CD4-positive, alpha-beta T cell (primary cell): ENCODE measurements at places on chromosomes 13 and 19. TPM values are rescaled to one million over a fixed set of nuclear protein-coding genes. Genes with fewer than 3 reads are reported as not detected.

LILRB2 gene
- 1.5 TPM for total RNA-seq

TPTE2 gene
- total RNA-seq, result not detected

- no peaks in the 10 kb centered on the region for H3K4me1 ChIP-seq
- H3K27me3 ChIP-seq, result peaks cover 41% of the 10 kb centered on the region
- no peaks in the 10 kb centered on the region for H3K36me3 ChIP-seq
- no peak overlapping the region for H3K4me3 ChIP-seq
These were observed 3.2 kb downstream of the PLK5 start for GRCh38 chr19:1526979-1527649.

- H3K27me3 ChIP-seq, result no peaks in the 10 kb centered on the region
- no peak overlapping the region for H3K4me3 ChIP-seq
- no peaks in the 10 kb centered on the region for H3K4me1 ChIP-seq
- no peak overlapping the region for H3K27ac ChIP-seq
These were observed 561.0 kb downstream of the TBC1D4 start for GRCh38 chr13:74920920-74921319.

DNA sequence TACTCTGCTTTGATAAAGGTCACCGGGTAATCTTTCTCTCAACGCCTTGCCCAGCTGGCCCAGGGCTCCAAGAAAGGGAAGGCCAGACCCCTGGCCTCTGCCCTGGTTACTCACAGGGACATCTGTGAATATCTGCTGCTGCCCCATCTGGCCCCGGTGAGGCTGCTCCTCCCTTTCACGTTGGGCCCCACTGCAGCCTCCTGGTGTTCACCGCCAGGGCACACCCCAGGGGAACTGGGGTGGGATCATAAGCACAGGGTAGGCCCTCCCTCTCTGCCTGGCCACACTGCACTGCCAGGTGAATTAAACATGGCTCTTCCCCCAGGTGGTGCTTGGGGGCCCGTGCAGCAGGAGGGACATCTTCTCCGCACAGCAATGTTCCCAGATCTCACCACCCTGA, 12.7 kb downstream of the LAIR1 start:
- peaks cover 32% of the 10 kb centered on the region for H3K36me3 ChIP-seq
- no peak overlapping the region for H3K27ac ChIP-seq
- no peaks in the 10 kb centered on the region for H3K4me1 ChIP-seq
- peaks cover under 1% of the 10 kb centered on the region for H3K27me3 ChIP-seq
- no peak for DNase-seq
- H3K4me3 ChIP-seq, result no peak overlapping the region

ITM2B gene
- 305 TPM for total RNA-seq

GRCh38 chr13:27666951-27667350, 45.3 kb downstream of the POLR1D start:
- H3K4me3 ChIP-seq, result no peak overlapping the region
- no peaks in the 10 kb centered on the region for H3K4me1 ChIP-seq
- DNase-seq, result no peak
- H3K27me3 ChIP-seq, result no peaks in the 10 kb centered on the region
- no peak overlapping the region for H3K27ac ChIP-seq

DNA sequence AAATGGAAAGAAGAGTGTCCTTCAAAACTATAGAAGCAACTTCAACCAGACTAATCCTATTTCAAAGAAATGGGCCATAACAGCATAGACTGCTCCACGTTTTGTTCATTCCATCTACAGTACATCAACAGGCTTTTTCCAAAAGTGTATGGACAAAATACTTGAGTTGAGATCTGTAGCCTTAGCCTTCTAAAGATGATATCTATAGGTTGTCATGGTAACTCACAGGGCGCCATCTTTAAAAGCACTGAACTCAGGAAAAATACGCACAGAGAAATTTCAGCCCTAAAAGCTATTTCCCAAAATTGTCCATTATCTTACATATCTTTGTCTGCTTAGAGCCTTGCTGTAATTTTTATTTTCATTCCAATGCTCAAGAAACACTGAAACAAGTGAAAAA, 439.4 kb upstream of the NBEA start:
- H3K36me3 ChIP-seq, result no peaks in the 10 kb centered on the region
- DNase-seq, result no peak
- H3K4me1 ChIP-seq, result no peaks in the 10 kb centered on the region

GRCh38 chr13:59562924-59563323, 600.8 kb downstream of the DIAPH3 start:
- H3K4me1 ChIP-seq, result no peaks in the 10 kb centered on the region
- no peak for DNase-seq
- no peaks in the 10 kb centered on the region for H3K36me3 ChIP-seq
- H3K27me3 ChIP-seq, result no peaks in the 10 kb centered on the region
- H3K27ac ChIP-seq, result no peak overlapping the region
- no peak overlapping the region for H3K4me3 ChIP-seq

GRCh38 chr19:46499692-46500091, 4.0 kb upstream of the PNMA8B start:
- H3K4me1 ChIP-seq, result peaks cover 12% of the 10 kb centered on the region
- peaks cover 10% of the 10 kb centered on the region for H3K27me3 ChIP-seq
- no peak for DNase-seq
- no peak overlapping the region for H3K4me3 ChIP-seq

- no peak for DNase-seq
- H3K27ac ChIP-seq, result no peak overlapping the region
- no peaks in the 10 kb centered on the region for H3K36me3 ChIP-seq
- no peak overlapping the region for H3K4me3 ChIP-seq
- no peaks in the 10 kb centered on the region for H3K27me3 ChIP-seq
These were observed 62.8 kb upstream of the ZNF599 start for GRCh38 chr19:34835631-34836351.

DNA sequence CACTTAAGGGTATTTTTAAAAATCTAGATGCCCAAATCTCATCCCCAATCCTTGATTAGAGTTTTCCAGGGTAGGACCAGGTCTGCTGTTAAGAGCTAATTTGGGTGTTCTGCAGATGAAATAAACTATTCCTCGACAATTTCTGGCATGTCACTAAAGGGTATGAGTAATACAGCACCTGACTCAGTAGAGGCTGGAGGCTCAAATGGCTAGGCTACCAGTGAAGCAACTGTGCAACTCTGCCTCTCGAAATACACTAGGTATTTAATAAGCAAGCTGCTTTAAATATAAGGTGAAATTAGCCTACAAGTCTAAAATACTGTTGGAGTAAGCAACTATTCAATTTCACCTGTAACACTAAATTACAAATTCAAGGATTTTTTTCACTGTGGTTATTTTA, 1.5 kb downstream of the RNF6 start:
- H3K27me3 ChIP-seq, result no peaks in the 10 kb centered on the region
- H3K36me3 ChIP-seq, result peaks cover 47% of the 10 kb centered on the region
- no peak for DNase-seq
- peak overlapping the region; percentile 84 for H3K4me3 ChIP-seq
- no peak overlapping the region for H3K27ac ChIP-seq

KLK6 gene
- not detected for total RNA-seq

- no peak overlapping the region for H3K4me3 ChIP-seq
- no peaks in the 10 kb centered on the region for H3K4me1 ChIP-seq
- H3K27me3 ChIP-seq, result no peaks in the 10 kb centered on the region
These were observed 65.2 kb downstream of the DACH1 start for GRCh38 chr13:71801781-71802180.

CCDC169 gene
- not detected for total RNA-seq

GRCh38 chr19:15166700-15167099, 34.1 kb downstream of the NOTCH3 start:
- DNase-seq, result no peak
- no peaks in the 10 kb centered on the region for H3K4me1 ChIP-seq
- no peak overlapping the region for H3K27ac ChIP-seq

- H3K4me1 ChIP-seq, result peaks cover 5% of the 10 kb centered on the region
- H3K27ac ChIP-seq, result no peak overlapping the region
- no peak overlapping the region for H3K4me3 ChIP-seq
- no peak for DNase-seq
These were observed 53.5 kb downstream of the PTPRS start for GRCh38 chr19:5287066-5287465.

DNA sequence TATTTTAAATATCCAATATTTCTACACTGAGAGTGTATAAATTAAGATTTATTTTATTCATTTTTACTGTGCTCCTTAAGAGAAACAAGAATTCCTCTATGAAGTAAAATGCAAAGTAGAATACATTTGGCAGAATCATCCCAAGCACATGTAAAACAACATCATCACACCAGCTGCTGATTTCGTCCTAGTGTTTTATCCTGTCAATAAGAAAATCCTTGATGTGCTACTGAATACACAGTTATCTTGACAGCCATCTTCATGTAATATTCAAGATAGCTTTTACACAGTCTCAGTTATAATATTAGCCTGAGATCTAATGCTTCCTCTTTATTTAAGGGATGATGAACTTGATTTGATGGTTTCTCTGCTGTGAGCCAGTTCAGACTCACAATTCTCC, 282.4 kb downstream of the MZT1 start:
- H3K36me3 ChIP-seq, result no peaks in the 10 kb centered on the region
- H3K27me3 ChIP-seq, result no peaks in the 10 kb centered on the region
- H3K4me3 ChIP-seq, result no peak overlapping the region
- no peaks in the 10 kb centered on the region for H3K4me1 ChIP-seq
- DNase-seq, result no peak
- no peak overlapping the region for H3K27ac ChIP-seq

COL4A2 gene
- not detected for total RNA-seq

GRCh38 chr19:17716309-17716929, 2.9 kb upstream of the MAP1S start:
- no peak overlapping the region for H3K4me3 ChIP-seq
- peaks cover 29% of the 10 kb centered on the region for H3K4me1 ChIP-seq
- no peaks in the 10 kb centered on the region for H3K36me3 ChIP-seq
- no peak overlapping the region for H3K27ac ChIP-seq

SULT2A1 gene
- not detected for total RNA-seq

VAV1 gene
- total RNA-seq, result 70.0 TPM

DNA sequence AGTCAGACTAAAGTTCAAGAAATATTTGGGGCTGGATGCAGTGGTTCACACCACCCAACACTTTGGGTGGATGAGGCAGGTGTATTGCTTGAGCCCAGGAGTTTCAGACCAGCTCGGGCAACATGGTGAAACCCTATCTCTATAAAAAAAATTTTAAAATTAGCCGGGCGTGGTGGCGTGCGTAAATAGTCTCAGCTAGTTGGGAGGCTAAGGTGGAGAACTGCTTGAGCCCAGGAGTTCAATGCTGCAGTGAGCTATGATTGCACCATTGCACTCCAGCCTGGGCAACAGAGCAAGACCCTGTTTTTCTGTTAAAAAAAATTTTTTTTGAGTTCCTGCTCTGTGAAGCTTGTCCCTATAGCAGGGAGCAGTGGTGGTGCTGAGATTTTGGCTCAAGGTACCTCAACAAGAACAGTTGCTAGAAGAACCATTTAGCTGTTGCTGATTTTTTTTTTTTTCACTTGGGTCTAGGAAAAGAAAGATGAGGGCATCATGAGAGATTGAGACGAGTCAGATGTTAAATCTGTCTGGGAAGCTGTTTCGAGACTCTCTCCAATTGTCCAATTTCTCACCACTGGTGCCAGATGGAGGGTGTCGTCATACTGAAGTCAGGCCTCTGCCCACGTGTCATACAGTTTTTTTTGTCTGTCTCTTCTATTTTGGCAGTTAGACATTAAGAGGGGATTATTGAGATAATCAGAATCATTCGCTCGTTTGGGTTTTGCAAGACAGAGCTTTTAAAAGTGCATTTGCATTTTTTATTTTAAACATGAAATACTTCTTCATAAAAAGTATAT, 3.7 kb downstream of the SLC25A42 start:
- H3K36me3 ChIP-seq, result peaks cover 9% of the 10 kb centered on the region
- DNase-seq, result no peak
- H3K4me3 ChIP-seq, result no peak overlapping the region
- peaks cover 62% of the 10 kb centered on the region for H3K4me1 ChIP-seq
- no peak overlapping the region for H3K27ac ChIP-seq
- no peaks in the 10 kb centered on the region for H3K27me3 ChIP-seq

- no peaks in the 10 kb centered on the region for H3K27me3 ChIP-seq
- H3K4me3 ChIP-seq, result no peak overlapping the region
- H3K36me3 ChIP-seq, result no peaks in the 10 kb centered on the region
- no peak for DNase-seq
- H3K27ac ChIP-seq, result no peak overlapping the region
These were observed 43.4 kb upstream of the MED4 start for GRCh38 chr13:48138270-48138669.

ZNF724 gene
- total RNA-seq, result 4.2 TPM

SPACA4 gene
- total RNA-seq, result not detected

GRCh38 chr19:54162241-54162805, 2.8 kb upstream of the LENG1 start:
- peaks cover 66% of the 10 kb centered on the region for H3K4me1 ChIP-seq
- no peak overlapping the region for H3K27ac ChIP-seq
- peak; percentile 82 for DNase-seq
- H3K4me3 ChIP-seq, result peak overlapping the region; percentile 49
- H3K27me3 ChIP-seq, result no peaks in the 10 kb centered on the region

DNA sequence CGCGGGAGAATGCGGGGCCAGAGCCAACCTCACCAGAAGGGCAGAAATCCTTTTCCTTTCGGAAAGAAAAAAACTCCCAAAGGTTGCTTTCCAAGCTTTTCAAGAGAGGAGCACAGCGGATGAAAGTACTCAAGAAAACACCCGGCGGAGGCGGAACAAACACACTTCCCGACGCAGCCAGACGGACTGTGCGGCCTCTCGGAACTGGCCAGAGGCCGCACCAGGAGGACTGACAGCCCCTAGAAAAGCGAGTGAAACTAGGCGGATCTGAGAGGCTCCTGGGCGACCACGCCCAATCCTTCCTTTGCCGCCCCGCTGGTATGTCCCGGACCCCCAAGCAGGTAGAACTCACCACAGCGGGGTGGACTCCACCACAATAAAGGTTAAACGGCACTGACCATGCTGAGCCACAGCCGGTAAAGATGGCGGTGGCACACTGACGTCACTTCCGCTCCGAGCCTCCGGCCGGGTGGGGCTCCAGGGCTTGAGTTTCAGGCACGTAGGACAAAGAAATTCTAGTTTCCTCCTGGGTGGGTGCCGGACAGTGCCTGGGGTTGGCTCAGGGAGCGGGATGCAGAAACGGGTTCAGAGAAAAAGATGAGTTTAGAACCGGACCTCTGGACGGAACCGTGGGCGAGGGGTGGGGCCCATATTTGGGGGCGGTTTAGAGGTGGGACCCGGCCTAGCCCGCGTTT, at the start of gene ZNF562:
ZNF562 (minus strand) TSS at position 438 of the 695 bp plus-strand sequence. CDS start 14,356 bp downstream, outside the sequence.
- H3K4me3 ChIP-seq, result peak within 1 kb of the TSS; percentile 92
- peaks cover 4% of the 10 kb centered on the region for H3K36me3 ChIP-seq
- no peaks in the 10 kb centered on the region for H3K27me3 ChIP-seq
- peaks cover 13% of the 10 kb centered on the region for H3K4me1 ChIP-seq
- DNase-seq, result peak; percentile 74
- peak within 1 kb of the TSS; percentile 83 for H3K27ac ChIP-seq

GRCh38 chr19:53868892-53869804, 1.5 kb downstream of the MYADM start:
- DNase-seq, result peak; percentile 90
- H3K27ac ChIP-seq, result peak overlapping the region; percentile 100
- H3K4me3 ChIP-seq, result peak overlapping the region; percentile 100
- peaks cover 21% of the 10 kb centered on the region for H3K36me3 ChIP-seq
